Non-pigmented ciliary epithelial cell (primary cell): ENCODE measurements at places on chromosomes 3 and 15.

DNA sequence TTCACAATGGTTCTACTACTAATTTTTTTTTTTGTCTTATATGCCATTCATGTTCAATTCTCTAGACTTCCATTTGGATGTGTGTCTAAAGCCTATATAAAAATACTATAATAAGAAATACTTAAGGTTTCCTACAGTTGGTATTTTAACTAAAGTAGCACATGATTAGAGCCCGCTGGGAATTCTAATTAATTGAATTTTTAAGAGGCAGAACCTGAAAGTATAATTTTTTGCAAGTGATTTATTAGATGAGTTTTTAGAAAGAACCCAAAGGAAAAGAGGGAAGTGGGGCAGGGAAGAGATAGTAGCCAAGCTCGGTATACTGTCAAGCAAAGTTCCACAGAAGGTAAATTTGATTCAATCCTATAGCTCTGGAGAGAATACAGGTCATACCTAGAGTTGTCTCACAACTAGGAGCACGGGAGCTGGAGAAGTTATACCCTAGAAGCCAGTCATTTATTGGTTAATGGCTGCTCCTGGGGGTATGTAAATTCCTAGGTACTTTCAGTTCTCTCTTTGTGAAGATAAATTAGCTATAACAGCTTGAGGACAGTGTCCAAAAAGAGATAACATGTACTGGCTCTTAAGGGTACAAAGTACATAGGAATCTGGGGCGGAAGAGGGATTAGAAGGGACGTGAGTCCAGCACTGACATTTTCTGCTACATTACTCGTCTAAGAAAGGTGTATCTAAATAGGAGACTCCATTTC lies 225.6 kb downstream of the CNTN6 start:
- no peak for DNase-seq

GRCh38 chr3:196057760-196058331 lies 24.0 kb downstream of the TFRC start:
- no peak for DNase-seq

GRCh38 chr3:134078169-134078831 lies 48.6 kb upstream of the SLCO2A1 start:
- no peak for DNase-seq

- no peak for DNase-seq
Measured at GRCh38 chr15:91482799-91483198, 370.7 kb upstream of the SLCO3A1 start.

DNA sequence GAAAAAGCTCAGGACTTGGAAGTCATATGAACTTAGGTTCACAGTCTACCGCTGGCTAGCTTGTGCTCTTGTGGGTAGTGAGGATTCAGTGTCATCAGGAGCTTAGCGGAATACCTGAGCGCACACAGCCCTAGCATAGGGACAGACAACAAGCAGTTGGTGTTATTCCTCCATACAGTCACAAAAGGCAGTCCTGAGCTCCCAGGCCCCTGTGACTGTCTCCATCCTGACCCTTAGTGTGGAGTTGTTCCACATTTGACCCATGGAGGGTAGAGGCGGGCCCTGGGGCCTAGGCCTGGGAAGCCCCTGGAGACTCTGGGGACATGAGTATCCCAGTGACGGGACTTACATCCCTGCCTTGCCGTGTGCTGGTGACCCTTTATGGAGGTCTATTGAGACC lies 131.5 kb upstream of the PLXNA1 start:
- no peak for DNase-seq

GRCh38 chr3:45261333-45262110 lies 35.4 kb upstream of the TMEM158 start:
- DNase-seq: no peak

GRCh38 chr15:63905558-63906265 lies 72.0 kb upstream of the HERC1 start:
- no peak for DNase-seq

DNA sequence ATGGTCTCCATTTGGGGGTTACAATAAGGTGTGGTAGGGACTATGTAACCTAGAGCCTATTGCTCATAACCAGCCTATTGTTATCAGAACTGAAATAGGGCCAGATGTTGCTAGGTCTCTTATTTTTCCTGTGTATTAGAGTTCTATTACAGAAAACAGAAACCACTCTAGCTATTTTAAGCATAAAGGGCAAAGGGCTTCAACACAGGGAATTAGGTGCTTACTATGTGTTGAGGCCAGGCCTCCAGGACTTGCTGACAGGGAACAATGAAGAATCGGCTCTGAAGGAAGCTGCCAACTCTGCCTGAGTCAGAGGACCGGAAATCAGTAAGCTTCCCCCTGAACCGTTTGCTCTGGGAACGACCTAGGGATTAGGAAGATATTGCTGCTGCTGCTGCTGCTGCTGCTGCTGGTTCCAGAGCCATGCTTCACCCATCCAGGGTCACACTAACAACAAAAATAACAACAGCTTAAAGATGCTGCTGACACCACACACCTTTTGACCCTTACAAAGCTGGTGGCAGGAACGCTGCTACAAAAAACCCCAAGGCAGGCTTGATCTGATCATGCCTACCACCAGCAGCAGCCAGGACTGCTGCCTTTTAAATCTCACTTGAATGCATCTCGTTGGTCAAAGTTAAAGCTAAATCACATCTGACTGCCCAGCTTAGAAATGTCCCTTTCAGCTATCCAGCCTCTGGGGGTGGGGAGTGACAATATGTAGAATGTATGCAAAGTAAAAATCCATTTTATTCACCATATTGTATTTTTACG lies 276.9 kb upstream of the IL12A start:
- DNase-seq: peak; percentile 73

DNA sequence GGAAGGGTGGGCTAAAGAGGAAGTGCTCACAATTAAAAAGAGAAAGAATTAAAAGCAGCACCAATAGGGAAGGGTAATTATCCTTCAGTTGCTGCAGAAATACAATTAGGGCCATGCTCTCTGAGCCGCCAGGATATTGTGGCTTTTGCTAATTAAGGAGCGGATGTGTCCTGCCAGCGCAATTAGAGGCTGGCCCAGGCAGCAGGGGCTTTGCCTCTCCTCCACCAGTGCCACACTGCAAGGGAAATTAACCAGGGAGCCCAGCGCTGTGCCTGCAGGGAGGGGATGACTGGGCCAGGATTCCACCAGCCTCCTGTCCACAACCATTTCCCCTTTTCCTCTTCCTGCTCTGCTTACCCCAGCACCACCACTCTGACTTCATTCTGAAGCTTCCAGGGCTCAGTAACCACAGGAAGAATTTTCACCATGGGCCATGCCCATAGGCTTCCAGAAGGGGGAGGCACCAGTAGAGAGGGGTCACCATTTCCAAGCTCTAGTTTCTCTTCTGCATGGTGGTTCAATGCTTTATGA lies 10.4 kb upstream of the AEN start:
- no peak for DNase-seq

GRCh38 chr3:134511500-134511899 lies 25.6 kb downstream of the CEP63 start:
- no peak for DNase-seq

DNA sequence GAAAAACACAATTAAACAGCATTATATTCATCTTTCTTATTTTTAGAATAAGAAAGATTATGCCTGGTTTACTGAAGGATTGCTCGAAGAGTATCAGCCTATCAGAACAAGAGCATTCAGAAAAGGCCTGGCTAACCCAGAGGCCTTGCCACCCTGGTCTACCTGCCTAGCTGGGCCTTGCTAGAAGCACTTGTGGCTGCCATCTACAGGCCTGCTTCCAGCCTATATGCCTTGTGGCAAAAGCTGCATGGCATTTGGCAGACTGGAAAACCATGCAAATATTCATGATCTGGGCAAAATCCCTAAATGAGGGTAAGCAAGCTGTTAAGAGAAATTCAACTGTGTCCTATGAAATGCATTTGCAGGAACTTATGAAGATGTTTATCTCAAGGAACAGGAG lies 9.3 kb upstream of the ATP13A4 start:
- DNase-seq: no peak

GRCh38 chr15:101003081-101003480 lies 83.9 kb downstream of the LRRK1 start:
- no peak for DNase-seq

- DNase-seq: no peak
Measured at GRCh38 chr3:40720341-40720740, 195.6 kb downstream of the ZNF621 start.

DNA sequence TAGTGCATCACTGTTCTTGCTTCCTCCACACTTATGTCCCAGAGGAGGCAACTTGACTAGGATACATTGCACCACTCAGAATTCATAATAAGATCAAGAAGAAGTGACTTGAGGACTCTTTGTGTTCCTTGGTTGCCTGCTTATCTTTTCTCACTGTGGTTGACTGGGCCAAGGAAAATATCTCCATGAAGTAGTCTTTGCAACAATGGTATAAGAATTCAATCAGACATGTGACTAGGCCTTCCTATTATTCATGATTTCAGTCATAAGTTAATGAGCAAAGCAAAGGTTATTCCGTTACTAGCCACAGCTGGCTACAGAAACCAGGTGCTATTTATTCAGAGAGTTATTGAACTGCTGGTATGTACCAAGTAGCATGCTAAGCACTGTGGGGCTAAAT lies 359.3 kb downstream of the RORA start:
- no peak for DNase-seq

DNA sequence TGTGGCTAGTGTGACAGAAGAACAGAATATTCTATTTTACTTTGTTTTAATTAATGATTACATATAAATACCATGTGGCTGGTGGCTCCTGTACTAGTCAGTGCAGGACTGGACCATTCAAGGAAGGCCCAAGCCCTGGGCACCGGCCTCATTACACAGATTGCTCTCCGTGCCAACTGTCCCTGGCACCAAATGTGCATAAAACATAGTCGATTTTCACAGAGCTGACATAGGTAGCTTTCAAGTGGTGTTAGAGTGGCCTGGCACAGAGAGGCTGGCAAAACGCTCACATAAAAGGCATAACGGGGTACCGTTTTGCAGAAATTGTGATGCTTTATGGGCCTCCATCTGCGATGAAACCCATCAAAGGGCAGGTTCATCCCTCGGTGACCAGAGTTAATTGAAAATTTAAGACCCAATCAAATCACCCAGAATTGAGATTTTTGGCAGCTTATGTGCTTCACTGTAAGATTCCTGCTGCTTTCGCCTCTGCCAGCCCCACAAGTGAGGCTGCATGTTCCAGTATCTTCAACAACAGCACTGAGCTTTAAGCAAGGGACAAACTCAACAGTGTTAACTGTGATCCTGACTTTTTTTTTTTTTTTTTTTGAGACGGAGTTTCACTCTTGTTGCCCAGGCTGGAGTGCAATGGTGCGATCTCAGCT lies 25.9 kb downstream of the RFTN1 start:
- no peak for DNase-seq

- no peak for DNase-seq
Measured at GRCh38 chr3:94185753-94186152, 122.9 kb downstream of the NSUN3 start.

DNA sequence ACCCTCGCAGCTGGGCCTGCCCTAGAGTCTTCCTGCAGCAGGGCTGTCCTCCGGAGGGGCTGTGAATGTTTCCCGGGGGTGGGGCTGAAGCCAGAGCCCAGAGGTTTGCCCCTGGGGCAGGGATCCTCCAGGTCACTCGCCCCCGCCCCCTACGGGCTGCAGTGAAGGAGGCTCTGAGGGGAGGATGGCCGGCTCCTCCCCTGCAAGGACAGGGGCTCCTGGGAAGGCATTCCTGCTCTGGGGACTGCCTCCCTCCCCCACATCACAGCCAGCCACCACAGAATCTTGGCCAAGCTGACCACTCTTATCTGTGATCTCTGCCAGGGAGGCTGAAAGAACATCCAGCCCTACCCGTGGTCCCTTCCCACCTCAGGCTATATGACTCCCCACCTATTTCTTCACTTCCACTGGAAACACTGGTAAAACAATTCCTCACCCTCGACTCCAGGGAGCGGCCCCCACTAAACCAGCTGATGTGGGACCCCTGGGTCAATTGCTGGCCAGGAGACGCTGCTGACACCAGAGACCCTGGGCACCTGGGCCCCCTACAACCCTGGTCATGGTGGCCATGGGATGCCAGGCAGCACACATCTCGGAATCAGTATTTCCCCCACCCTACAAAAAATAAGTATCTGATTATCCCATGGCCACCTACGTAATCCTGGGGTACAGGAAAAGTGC lies 66.0 kb downstream of the HMCES start:
- DNase-seq: no peak

DNA sequence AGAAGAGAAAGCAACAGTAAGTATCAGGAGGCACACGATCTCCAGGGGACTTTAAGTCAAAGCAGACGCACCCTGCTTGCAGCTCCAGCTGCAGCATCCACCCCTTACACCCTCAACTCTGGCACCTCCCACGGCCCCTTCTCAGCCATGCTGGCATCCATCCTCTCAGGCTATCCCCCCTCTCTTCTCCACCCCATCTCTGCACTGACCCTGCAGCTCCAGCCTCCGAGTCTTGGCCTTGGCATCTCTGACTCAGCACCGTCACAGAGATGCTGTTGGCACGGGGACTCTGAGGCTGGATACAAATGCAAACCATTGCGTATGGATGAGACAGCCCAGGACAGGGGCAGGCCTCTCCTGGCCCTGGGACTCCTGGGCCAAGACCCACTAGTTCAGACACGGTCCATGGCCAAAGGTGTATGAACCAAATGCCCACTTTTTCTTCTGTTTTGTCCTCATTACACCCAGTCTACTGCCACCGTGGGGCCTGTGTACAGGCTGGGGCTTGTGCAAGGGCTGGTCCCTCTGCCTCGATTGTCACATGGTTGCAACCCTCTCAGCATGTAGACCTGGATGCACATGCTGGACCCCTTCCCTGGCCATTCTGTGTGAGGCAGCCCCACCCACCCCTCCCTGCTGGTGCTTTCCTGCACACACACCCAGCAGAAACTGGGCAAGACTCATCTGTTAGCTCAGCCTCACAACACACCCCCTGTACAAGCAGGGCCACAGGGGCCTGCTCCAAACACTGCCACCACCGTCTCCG lies 18.7 kb upstream of the ZXDC start:
- no peak for DNase-seq

- DNase-seq: peak; percentile 3
Measured at GRCh38 chr15:45795440-45796069, 160.7 kb downstream of the SQOR start.

- no peak for DNase-seq
Measured at GRCh38 chr3:14323401-14324223, 78.8 kb upstream of the SLC6A6 start.

- DNase-seq: no peak
Measured at GRCh38 chr15:91988655-91989054, 135.1 kb downstream of the SLCO3A1 start.

DNA sequence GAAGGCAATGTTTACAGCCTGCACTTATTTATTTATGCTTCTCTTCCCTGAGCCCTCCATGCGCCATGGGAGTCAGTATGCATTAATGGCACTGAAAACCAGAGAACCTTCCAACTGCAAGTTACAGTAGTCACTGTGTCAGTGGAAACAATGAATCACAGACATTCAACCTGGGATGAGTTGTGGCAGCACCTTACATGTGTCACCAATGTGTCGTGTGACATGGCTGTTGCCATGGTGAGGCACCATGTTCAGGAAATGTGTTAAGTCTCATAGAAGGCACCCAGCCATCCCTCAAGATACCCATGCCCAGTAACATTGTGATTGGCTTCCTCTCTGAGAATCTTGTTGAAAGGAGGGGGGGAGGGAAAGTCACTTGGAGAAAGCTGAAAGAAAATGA lies 105.0 kb downstream of the FOXP1 start:
- no peak for DNase-seq

- no peak for DNase-seq
Measured at GRCh38 chr15:31560643-31561042, 234.0 kb downstream of the KLF13 start.

GRCh38 chr3:52210550-52211046 lies 12.6 kb downstream of the ALAS1 start:
- no peak for DNase-seq

GRCh38 chr3:121976727-121977126 lies 45.3 kb downstream of the ILDR1 start:
- no peak for DNase-seq
